CD8-positive, alpha-beta T cell (primary cell): ENCODE measurements at places on chromosomes 13 and 19.

GRCh38 chr19:18435178-18435841 is 2.6 kb downstream of the ISYNA1 start:
- no peak for DNase-seq

DNA sequence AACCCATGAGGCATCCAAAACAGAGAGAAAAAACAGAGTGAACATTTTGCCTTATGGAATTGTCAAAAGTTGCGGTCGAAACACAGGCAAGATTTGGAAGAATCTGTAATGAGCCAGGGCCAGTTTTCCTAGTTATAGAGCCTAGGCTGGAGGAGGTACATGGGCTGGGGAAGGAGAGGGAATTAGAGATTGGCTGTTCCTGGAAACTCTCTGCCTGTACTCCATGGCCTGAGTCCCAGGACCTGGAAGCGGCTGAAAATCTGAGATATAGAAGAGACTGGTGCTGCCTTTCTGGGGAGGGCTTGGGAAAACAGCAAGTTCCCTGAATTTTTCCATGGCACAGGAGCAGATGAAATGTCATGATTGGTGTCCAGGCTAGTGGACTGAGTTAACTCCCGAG is 122.8 kb upstream of the KLF12 start:
- DNase-seq: no peak

- DNase-seq: no peak
These were observed 93.9 kb downstream of the TSHZ3 start for GRCh38 chr19:31255174-31255799.

DNA sequence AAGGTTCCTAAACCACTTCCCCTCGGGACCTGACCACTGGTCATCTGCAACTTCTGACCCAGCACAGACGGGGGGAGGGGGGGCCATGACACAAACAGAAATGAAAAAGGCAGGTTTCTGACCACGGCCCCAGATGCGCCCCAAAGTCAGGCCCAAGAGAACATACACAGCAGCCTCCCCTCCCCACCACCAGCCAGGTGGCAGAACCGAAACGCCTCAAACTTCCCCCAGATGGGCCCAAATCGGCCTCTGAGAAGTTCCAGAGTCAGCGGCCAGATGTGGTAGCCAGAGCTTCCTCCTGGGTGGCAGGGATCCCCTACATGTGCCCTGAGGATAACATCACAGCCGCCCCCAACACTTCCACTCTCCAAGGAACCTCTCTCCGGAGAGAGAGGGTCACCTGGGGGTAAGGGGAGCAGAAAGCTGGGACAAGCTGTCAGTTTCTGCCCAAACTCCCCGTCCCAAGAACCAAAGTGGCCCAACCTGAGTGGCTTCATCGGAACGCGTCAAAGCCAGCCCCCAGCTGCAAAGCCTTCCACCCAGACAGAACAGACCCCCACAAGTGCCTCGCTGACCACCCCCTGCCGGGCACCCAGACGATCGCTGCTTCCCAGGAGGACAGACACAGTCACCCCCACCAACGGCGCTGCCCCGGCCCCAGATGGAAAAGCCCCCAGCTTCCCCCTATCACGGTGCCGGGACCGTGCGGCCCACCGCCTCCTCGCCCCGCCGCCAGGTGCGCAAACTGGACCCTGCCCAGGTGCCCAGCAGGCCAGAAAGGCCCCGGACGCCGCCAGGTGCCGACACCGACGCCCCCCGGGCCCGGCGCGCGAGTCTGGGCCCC is 800 bp downstream of the ELL start:
- DNase-seq: no peak

DNA sequence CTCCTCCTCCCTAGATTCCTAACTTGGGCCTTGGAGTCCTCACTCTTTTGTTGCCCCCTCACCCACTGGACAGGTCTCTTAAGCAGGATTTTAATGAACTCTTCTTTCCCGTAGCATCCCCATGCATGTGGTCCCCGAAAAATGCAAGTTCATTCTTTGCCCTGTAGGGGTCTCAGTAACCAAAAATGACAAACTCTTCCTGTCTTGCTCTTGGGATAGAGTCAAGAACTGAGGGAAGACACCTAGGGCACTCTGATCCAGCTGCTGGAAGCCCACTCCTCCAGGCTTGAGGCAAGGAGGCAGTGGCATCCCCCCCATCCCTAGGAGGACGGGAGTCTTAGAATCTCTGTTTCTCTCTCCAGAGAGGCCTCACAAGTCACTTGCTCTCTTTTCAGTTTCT is 987.0 kb downstream of the DIAPH3 start:
- DNase-seq: no peak

DNA sequence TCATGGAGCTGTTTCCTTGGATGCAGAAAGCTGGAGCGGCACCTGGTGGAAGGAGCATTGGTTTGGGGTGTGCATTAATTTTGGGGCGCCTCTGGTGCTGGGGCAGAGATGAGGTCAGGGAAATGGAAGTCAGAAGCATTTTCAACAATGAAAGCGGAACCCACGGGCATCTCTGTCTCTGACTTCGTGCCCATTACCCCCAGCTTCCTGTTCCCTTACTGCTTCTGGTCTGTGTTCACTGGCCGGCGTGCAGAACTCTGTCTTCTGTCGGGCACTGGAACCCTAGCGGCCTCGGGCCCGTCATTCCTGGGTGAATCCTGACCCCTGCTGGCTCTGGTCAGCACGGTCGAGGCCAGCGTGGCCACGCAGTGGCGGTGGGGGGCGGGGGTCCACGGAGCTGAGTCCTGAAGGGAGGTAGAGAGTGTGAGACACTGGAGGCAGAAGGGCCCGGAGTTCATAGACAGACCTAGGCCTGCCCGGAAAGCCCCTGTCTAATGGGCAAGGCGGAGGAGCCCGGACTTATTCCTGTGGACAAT is 7.9 kb upstream of the LINGO3 start:
- DNase-seq: no peak

DNA sequence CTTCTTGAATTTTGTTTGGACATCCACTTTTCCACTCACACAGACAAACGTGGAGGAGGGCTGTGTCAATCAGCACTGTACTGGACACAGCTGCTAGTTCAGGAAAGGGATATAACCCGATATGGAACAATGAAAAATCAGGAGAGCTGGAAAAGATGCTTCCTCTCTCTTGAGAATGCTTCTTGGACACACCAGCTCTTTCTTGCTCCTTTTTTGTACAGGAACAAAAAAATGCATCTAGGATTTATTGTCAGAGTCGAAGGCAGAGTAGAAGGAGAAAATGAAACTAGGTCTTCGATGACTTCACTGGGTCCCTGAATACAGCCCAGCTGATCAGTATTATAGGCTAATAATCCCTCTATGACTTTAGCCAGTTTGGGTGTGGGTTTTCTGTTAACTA is 62.2 kb downstream of the PEG3 start:
- DNase-seq: no peak

GRCh38 chr13:44566601-44567000 is 9.5 kb downstream of the TSC22D1 start:
- DNase-seq: no peak

DNA sequence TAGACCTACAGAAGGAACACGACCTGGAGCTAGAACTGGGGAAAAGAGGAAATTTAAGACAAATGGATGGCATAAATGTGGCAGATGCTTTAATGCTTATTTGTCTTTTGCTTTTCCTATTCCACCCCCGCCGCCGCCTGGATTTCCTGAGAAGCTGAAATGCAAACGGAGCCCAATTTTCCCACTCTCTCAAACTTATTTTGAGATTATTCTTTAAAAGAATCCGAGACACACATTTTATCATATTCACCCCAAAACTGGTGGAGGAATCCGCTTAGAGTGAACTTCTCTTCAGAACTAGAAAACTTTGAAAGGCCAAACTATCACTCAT is 5.8 kb downstream of the POU4F1 start:
- no peak for DNase-seq

- DNase-seq: no peak
These were observed 8.4 kb downstream of the DACH1 start for GRCh38 chr13:71858647-71859046.

- no peak for DNase-seq
These were observed 121.7 kb upstream of the MAB21L1 start for GRCh38 chr13:35598233-35598632.

- DNase-seq: peak; percentile 77
These were observed 15.1 kb downstream of the PRAM1 start for GRCh38 chr19:8487137-8487851.

GRCh38 chr19:33177417-33177979 is 16.6 kb upstream of the LRP3 start:
- DNase-seq: peak; percentile 92

GRCh38 chr13:100347968-100348367 is 240.6 kb downstream of the GGACT start:
- DNase-seq: no peak

GRCh38 chr19:42362891-42363440 is 27.1 kb downstream of the CNFN start:
- DNase-seq: no peak

GRCh38 chr13:25169951-25170553 is 2.0 kb downstream of the AMER2 start:
- DNase-seq: no peak

DNA sequence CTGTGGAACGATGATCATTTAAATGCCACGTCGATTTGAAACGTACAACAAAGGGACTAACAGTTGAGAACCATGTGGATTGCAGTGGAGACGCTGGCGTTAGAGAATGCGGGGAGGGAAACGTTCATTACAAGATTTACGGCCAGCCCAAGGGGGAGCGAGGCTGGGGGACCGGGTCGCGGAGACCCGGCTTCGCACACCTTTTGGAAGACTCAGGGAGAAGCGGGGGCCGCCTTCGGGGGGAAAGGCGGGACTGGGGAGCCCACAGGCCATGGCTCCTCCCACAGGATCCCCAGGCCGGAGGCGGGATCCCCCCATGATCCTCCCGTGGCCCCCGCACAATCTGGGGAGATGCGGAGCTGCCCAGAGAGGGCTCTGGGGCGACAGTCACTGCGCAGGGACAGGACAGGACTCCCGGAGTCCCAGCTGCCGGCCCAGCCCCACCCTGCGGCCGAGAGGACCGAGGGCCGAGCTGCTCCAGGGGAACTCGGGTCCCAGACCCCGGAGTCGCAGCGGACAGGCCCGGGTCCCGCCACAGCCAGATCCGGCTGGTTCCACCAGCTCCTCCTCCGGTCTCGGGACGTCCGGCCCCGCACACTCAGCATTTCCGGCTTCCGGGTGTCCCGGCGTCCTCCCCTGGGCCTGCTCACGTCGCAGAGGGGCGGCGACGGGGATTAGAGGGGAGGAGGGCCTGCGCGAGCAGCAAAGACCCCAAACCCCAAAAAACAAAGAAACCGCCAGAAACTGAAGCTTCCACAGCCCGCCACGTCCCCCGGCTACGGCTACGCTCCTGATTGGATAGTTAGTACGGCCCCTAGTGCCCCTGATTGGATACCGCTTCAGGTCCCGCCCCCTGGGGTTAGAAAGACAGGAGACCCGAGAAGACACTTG is 21.1 kb upstream of the OR10H1 start:
- peak; percentile 99 for DNase-seq

GRCh38 chr19:45311621-45312020 is 11.1 kb downstream of the CKM start:
- DNase-seq: no peak

DNA sequence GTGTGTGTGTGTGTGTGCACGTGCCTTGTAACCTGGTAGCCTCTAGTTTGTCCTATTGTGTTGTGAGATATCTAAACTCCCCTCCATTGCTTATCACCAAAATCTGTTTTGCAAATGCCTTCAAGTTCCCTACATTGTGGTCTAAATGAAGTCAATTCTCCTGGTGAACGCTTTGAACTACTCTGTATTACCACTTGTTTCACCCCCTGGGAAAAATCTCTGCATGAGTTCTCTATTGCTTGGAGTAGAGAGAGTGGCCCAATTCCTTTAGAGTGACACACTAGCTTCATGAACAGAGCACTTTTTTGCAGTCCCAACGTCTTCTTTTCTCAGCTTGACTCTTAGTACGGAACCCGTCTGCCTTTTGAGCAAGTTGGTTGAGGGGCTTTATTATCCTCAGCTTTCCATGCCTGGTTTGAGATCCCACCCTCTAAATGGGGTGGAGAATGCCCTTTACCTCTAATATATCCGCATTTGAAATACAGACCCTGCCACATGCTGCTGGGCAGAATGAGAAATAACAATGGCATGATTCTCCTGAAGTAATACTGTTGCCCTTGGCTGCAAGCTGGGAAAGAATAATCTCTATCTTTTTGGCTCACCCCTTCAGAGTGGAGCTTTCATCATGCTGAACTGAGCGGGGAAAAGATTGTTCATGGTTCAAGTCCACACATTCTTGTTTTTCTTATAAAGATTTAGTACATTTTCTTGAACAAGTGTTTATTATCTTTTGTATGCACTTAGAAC is 2545.3 kb downstream of the PCDH9 start:
- DNase-seq: no peak

DNA sequence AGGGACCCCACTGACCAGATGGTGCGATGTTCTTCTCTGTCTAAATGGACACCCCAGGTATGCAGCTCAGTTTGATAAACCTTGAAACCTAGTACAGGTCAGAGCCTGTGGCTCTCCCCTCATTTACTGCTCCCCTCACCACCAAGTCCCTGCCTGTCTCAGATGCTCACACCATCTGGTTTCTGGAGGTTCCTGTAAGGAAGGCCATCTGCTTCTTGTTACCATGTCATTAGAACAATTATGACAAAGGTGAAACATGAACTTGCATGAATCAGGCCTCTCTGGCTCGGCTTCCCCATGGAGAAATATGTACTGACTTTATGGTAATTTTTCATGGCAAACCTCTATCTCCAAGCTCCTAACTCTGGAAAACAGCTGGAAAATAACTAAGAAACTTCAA is 965.7 kb downstream of the UQCRFS1 start:
- DNase-seq: no peak

DNA sequence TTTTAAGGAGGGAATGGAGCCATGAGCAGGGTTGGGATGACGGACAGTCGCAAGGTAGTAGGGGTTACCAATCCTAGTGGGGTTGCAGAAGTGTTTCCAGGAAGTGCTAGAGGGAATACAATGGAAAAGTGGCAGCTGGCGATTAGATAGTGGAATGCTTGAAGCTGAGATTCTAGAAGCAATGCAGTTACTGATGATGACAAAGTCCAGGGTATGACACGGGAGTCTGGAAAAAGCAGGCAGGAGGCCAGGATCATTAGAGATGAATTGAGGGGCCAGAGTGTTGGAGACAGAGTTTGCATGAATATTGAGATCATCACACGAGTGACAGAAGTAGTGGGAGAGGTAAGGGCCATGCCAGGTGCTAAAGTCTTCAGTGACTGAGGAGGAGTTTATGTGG is 17.3 kb upstream of the KL start:
- DNase-seq: no peak

GRCh38 chr19:51365211-51365964 is 800 bp downstream of the ETFB start:
- peak; percentile 26 for DNase-seq

- DNase-seq: no peak
These were observed 10.9 kb upstream of the KCTD15 start for GRCh38 chr19:33785795-33786194.

- DNase-seq: no peak
These were observed 69.9 kb downstream of the ARHGEF18 start for GRCh38 chr19:7418596-7418995.

- no peak for DNase-seq
These were observed 23.9 kb upstream of the ZBTB7A start for GRCh38 chr19:4090356-4091220.

DNA sequence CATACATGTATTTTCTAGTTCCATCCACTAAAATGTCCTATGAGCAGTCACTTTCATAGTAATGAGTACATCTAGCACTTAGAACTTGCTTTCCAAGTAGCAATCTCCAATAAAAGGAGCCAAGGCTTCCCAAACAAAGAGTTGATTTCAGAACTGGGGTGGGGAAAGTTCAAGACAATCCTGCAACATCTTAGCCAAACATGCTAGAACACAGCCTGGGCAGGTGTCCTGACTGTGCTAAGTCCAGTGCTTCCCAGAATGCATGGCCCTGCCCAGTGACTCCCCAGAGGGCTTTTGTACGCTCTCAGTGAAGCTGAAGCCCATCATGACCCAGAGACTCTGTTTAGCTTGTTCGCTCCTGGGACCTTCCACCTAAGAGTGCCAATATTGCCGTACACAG is 106.7 kb upstream of the UBAC2 start:
- DNase-seq: no peak
